ENCODE measurements at places on chromosomes 3 and 15.

GRCh38 chr3:126994661-126995245 lies 11.8 kb downstream of the PLXNA1 start:
- DNase-seq: no peak

DNA sequence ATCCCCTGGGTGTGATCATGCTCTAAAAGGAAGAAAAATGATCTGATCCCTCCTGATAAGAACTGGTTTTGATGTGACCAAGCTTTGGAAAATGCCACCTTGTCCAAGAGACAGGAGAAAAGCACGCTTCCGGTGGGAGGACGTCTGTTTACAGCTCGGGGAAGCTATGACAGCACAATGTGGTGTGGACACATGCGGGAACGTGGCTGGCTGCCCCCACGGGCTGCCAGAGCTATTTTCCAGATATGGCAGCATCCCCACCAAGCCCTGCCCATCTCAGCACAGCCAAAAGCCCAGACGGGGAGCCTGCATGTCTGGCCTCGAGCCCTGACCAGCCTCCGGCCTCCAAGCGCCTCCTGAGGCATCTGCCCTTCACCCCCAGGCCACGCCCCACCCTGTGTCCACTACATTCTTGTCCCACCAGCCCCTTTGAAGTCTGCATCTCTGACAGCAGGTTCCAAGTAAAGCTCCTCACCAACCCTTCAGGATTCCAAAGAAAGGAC lies 63.2 kb upstream of the HRH1 start:
- no peak for DNase-seq

- DNase-seq: no peak
Observed at GRCh38 chr15:83980637-83981036, 254.9 kb upstream of the GOLGA6L4 start.

DNA sequence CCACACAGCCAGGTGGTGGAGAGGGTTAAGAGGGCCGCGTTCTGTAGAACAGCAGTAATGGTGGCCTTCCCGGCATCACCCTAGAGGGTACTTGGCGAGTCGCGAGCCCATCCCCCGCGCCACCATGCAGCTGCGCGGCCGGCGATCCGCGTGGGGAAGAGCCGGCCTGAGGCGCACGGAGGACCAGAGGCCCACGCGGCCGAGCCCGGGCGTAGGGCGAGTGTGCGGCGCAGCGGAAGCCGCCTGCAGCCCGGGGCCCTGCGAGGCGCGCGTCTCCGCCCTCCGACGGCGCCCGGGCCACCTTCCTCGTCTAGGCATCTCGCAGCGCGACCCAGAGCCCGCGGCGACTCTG lies 423 bp downstream of the TKT start:
- DNase-seq: no peak

GRCh38 chr15:23566071-23566554 lies 639 bp downstream of the MKRN3 start:
- no peak for DNase-seq

- no peak for DNase-seq
Observed at GRCh38 chr15:100200287-100200880, 141.4 kb downstream of the ADAMTS17 start.

Measured in thoracic aorta (tissue), 2 donors.